Stimulated activated CD8-positive, alpha-beta memory T cell treated with anti-CD3 and anti-CD28 coated beads, Interleukin-7, amount 100 ng/mL, for 4 hours (primary cell): ENCODE measurements at places on chromosomes 2 and 18.

- no peak for DNase-seq
These were observed 295.4 kb downstream of the ZEB2 start for GRCh38 chr2:144224472-144224871.

DNA sequence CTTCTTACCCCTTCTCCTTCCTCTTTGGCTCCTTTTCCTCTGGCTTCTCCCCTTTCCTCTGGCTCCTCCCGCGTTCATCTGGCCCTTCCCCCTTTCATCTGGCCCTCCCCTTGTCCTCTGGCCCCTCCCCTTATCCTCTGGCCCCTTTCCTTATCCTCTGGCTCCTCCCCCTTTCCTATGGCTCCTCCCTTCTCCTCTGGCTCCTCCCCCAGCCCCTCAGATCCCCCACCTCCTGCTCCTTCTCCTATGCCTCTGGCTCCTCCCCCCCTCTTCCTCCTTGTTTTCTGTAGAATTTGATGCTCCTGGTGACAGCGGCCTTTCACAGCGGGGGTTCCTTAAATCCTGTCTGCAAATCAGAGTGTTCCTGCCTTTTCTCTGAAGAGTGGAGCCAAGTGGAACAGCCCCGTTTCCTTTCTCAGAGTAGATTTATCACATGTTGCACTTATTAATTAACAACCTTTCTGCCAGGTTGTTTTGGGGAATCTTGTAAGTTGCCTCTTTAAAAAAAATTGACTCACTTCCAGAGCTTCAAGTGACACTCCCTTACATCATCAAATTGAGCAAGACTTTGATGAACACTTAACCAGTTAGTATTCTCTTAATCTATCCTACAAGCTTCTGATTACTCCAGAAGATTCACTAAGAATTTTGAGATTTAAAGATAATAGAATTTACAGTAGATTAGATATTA, 27.9 kb downstream of the FABP1 start:
- DNase-seq = no peak

GRCh38 chr2:200308546-200309295, 2.2 kb downstream of the SPATS2L start:
- DNase-seq = no peak

GRCh38 chr2:46096260-46096659, 200.9 kb upstream of the EPAS1 start:
- DNase-seq = no peak

- DNase-seq = no peak
These were observed 15.8 kb upstream of the IL1RL1 start for GRCh38 chr2:102295566-102295965.

DNA sequence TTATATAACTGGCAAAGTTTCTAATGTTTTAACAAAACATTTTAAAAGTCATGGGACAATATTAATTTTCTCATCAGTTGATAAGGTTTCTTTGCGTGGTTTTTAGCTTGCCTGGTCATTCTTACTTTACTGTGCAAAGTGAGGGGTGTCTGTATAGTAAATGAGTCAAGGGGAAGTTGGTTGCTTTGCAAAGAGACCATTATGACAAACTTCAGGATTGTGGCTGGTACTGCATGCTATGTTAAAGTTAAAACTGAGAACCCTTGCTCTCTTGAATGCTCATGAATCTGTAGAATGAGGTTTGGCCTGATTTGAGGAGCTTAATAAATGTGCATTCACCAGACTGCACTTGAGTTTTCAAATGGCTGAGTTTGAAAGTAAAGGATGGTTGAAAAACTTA, 47.0 kb downstream of the COL4A4 start:
- DNase-seq = no peak

DNA sequence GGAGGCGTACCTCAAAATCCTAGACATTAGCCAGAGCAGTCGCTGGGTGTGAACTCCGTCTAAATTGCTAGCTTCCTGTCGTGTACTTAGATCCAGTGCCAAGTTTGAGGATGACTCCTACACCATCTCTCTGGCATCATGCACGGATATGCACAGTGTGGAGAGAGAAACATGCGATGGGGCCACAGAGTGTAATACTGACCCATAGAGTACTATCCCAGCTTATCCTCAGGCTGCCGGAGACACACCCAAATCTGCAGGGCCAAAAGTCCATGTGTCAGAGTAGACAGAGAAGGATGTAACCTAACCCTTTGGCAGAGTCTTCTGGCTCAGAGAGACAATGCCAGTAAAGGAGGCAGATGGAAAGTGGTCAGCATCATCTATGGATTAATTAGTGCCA, 84.2 kb downstream of the ARL4C start:
- DNase-seq = no peak
